ENCODE measurements at places on chromosomes 7 and 10.

DNA sequence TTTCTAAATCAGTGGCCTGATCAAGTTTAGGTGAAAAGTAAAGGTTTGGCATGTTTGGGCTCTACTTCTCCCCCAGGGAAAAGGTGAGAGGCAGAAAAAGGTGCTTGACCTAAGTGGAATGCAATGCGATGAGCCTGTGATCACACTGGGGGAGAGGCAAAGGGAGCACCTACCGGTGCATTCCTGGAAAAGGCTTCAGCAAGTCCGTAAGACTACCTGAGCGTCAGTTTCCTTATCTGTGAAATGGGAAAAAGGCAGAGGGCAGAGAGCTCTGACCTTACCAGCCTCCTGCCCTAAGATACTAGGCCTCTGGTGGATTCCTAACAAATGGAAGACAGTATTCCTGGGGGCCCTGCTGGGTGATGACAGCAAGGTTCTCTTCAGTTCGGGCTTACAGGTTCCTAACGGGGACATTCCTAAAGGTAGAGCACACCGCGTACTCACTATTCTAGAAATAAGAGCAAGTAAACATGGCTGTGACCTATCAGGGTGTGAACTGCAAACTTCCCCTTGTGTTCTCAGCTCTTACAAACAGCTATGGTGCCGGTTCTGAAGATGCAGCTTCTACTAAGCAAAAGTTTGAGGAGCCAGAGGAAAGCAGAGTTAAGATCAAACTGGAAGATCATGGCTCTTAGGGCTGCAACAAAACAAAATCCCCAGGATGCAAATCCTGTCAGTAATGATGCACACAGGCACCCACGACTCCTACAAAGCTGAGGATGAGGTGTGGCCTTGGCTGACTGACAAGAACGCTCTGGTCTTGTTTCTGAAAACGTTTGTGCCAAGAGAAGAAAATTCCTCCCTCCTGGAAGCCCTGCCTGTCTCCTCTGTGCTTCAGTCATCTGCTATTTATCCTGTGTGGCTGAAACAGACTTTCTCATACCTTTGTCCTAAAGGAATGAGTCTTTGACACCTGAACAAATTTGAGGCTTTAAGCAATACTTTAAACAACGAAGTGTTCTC is 13.3 kb upstream of the ACSL5 start:
- no peak for DNase-seq

- DNase-seq, result no peak
Measured at GRCh38 chr7:1105189-1105588, 17.3 kb downstream of the GPER1 start.

GRCh38 chr10:35184527-35185171 is 58.0 kb downstream of the CREM start:
- no peak for DNase-seq

- no peak for DNase-seq
Measured at GRCh38 chr10:48589266-48589665, 15.6 kb downstream of the ARHGAP22 start.

Data from activated CD4-positive, alpha-beta T cell treated with anti-CD3 and anti-CD28 coated beads for 4 hours (primary cell).